ENCODE measurements at places on chromosomes 2 and 18.

- DNase-seq = peak; percentile 80
Measured at GRCh38 chr2:186256540-186256939, 229.5 kb upstream of the ZC3H15 start.

- DNase-seq = no peak
Measured at GRCh38 chr2:168079236-168079635, 168.2 kb downstream of the STK39 start.

- no peak for DNase-seq
Measured at GRCh38 chr2:5713101-5713500, 20.9 kb downstream of the SOX11 start.

- peak; percentile 75 for DNase-seq
Measured at GRCh38 chr2:215833531-215834162, 179.7 kb downstream of the MREG start.

GRCh38 chr2:160394153-160394552 lies 99.5 kb downstream of the RBMS1 start:
- no peak for DNase-seq

GRCh38 chr2:230827774-230828271 lies 36.9 kb upstream of the ITM2C start:
- DNase-seq = no peak

- DNase-seq = no peak
Measured at GRCh38 chr2:85400023-85400422, 10.1 kb downstream of the CAPG start.

DNA sequence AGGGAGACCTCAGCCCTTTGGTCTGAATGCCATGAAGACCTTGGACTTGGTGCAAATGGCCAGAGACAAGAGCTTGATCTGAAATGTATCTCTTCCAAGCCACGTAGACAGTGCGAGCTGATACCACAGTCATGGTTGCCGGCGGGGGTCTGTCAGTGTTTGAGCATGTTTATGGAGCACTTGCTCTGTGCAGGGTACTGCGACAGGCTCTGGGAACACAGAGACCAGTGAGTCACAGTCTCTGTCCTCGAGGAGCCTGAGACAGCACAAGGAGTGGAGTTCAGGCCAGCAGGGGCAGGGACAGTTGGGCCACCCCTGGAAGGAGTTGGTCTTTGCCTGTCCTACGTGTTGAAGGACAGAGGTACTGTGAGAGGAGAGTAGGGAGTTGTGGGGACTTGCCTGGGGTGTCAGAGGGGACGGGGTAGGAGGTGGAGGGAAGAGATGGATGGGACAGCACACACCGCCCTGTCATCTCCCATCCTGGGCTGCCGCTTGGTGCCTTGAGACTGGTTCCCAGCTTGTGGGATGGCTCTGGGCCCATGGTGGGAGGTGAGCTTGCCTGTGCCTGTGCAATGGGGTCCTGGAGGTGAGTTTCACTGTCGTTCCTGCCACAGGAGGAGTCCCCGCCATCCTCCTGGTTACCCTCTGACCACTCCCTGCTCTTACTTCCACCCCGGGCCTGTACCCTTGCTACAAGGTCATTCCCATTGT lies 39.5 kb downstream of the ATP6V1C2 start:
- DNase-seq = no peak

DNA sequence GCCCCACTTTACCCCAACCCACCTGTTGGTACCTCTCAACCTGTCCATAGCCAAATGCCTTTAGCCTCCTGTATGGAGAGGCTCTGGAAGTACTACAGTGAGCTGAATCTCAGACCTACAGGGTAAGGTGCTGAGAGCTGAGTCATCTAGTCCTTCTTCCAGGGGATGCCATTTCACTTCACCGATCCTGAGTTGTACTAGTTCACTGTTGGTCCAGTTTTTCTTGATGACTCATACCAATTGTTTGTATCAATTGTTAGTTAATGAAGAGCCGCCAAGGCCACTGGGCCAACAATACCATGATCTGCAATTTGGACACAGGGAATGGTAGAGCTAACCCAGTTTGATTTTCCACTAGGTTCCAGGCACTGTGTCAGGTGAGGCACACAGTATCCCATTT lies 257.0 kb downstream of the CLIP4 start:
- DNase-seq = no peak

- peak; percentile 93 for DNase-seq
Measured at GRCh38 chr2:237662671-237663093, 35.3 kb downstream of the LRRFIP1 start.

DNA sequence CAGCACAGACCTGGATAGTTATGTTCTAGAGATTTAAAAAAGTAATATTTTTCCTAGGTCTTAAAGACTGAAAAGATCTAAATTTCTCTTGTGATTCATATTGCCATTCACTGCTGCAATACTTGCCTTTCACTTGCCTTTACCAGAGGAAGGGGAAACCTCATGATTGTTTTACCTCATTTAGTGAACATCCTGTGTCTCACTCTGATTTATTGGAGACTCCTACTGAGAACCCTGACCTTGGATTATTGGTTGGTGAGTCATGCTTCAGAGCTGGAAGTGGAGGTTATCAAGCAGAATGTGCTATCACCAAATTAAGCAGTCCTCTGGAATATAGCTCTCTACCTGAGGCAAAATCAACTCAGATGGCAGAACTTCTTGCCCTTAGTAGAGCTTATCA lies 500.5 kb downstream of the TSN start:
- no peak for DNase-seq

GRCh38 chr2:187988348-187988747 lies 303.3 kb upstream of the GULP1 start:
- DNase-seq = no peak

- DNase-seq = peak; percentile 85
Measured at GRCh38 chr2:209525834-209526281, 102.0 kb downstream of the MAP2 start.

DNA sequence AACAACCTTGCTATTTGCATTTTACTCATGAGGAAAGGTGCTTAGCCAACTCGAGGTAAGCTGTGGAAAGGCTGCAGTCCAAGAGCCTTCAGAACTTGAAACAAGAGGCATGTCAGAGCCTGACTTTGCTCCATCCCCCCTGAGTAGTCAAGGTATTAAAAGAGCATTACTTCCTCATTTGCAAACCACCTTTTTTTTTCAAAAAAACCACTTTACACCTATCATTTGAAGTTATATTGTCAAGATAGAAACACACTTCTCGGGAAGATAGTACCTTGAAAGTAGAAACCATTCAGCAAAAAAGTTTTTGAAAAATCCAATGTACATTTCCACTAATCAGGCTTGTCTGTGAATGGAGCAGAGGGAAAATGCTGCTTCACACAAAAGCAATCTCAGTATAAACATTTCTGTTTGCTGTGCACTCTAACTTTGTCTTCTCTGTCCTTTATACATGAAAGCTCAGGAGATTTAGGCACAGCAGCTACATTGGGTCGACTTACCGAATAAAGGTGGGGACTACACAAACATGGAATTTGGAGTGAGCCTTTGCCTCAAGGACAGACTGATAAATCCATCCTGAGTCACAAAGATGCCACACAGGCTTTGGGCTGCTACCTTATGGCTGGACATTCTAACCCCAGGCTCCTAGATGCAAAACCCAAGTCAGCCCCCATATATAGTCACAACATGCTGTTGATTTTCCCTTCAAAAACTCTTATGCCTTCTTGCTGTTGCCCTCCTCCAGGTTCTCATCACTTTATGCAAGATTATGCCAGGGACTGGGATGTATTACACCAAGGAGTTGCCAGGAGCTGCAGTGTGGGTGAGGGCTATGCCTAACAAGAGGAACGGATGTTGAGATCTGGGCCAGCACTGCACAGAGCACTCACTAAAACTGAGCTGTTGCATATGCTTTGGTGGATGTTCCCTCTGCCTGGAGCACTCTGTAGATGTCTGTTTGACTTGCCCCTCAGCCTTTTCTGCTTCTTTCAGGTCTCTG lies 41.4 kb upstream of the EML4 start:
- DNase-seq = no peak

DNA sequence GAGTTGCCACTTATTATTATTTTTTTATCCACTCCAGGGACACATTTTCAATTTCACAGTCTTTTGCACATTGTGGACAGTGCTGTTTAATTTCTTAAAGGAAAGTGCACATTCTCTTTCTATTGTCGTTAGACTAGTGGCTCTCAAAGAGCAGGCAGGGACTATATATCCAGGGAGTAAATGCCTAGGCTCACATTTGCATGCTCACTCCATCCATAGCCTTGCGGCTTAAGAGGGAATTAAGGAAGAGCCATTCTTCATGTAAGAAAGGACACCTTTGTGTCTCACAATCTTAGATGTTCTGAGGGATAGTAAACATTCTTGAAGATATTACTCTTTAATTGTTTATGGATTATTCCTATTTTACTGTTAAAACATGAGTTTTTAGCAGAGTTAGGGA lies 70.8 kb downstream of the FIGN start:
- no peak for DNase-seq

- no peak for DNase-seq
Measured at GRCh38 chr18:79569720-79570119, 109.9 kb upstream of the CTDP1 start.

- no peak for DNase-seq
Measured at GRCh38 chr2:110983133-110983532, 137.6 kb upstream of the BCL2L11 start.

GRCh38 chr2:182351427-182351826 lies 75.4 kb downstream of the PDE1A start:
- DNase-seq = no peak

GRCh38 chr2:158668001-158668765 lies 126.9 kb upstream of the DAPL1 start:
- no peak for DNase-seq

DNA sequence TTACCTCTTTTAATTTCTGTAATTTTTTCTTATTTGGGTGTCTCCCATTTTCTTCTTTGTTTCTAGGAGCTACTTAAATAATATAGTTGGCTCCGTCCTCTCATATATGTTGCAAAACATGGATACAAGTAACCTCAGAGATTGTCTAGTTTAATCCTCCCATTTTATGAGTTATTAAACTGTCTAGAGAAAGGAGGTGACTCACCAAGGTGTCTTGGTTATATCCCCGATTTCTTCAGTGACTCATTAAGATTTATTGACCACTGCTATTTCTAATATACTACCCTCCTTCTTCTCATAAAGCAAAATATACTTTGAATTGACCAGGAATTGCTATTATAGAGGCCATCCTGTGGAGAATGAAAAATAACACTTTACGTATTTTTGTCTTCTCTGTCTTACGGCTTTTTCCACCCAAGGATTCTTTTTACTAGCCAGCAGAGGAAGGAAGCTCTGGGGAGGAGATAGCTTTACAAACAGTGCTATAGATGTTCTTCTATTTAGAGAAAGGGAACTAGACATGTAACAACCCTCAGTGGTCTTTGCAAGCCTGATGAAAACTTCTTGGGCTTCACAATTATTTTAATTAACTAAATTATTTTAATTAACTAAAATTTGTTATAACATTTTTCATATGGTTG lies 300.4 kb upstream of the TNP1 start:
- no peak for DNase-seq

DNA sequence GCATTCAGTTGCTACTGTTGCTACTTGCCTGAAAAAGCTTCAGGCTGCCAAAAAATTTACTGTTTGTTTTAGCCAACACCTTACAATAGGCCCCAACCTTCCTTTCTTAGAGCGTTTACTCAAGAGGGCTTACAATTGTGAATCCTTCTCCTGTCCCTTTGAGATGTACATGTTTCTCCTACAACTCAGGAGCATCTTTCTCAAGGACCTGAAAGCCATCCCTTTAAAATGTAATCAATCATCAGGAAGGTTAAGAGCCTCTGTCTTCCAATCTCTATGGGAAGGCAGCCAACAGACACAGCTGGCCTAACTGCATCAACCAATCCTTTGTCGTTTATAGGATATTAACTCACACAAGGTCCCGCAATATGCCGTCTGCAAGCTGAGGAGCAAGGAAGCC lies 3.4 kb upstream of the IER3IP1 start:
- DNase-seq = no peak

DNA sequence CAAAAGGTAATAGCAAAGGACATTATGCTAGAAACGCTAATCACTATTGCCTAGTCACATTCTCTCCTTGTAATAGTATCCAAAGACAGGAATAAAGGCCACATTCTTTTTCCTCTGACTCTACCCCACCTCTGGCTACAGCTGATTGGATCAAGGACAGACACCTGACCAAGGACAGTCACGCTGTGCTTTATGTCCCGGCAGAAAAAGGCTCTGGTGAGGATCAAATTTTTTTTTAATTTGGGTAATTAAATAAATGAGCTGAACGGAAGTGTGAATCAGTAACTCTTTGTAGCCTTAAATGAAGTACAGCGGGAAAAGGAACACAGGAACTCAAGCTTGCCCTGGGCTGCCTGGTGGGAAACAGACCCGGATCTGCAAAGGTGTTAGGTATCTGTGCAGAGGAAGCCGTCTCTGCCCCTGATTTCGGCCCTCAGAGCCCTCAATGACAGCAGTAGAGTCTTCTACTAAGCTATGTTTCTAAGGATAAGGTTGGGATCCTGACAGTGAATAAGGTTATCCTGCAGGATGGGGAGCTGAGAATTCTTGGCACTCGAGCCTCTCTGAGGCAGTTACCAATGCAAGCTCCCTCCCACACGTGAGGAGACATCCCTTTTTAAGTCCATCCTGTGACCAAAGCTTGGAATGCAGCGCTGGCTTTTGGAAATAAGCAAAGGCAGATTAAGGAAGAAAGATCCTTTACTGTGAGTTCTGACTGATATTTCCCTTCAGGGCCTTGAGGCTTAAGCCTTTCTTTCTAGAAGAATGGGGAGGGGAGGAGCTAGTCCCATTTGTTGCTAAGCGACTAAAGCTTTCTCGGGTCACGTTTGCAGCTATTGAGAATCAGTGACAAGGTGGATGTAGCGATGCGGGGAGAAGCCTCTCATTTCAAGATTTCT lies 37.8 kb upstream of the IKZF2 start:
- peak; percentile 72 for DNase-seq

DNA sequence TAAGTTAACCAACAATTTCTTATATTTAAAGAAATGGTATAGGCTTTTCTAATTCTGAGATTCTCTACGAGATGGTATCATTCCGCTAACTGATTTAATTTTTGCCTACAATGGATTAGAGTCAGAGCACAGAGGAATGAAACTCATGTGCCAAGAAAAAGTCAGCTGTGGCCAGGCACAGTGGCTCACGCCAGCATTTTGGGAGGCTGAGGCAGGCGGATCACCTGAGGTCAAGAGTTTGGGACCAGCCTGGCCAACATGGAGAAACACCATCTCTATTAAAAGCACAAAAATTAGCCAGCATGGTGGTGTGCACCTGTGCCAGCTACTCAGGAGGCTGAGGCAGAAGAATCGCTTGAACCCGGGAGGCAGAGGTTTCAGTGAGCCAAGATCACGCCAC lies 17.0 kb upstream of the TTN start:
- DNase-seq = no peak

- DNase-seq = no peak
Measured at GRCh38 chr2:152428800-152429582, 94.0 kb downstream of the FMNL2 start.

DNA sequence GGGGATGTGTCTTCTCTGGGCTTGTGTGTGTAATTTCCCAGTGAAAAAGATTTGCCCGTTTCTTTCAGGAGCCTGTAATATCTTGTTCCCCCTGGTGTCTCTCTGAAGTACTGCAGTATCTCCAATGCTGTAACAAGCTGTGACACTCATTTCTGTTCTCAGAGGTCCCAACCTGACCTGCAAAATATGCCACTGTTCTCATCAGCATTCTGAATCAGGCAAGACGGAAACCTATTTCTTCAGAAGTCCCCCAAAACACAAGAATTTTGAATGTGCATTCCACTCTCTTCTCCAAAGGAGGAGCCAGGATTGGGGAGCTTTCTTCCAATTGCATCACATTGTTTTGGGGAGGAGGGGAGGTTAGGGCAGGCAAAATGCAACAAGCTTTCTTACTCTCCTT lies 77.0 kb upstream of the CNGA3 start:
- peak; percentile 60 for DNase-seq

- DNase-seq = no peak
Measured at GRCh38 chr2:28680657-28681056, 71.0 kb upstream of the PPP1CB start.

GRCh38 chr2:35852-36251 lies 10.5 kb downstream of the FAM110C start:
- no peak for DNase-seq
